ENCODE measurements at places on chromosomes 3 and 15. TPM values are rescaled to one million over a fixed set of nuclear protein-coding genes. Genes with fewer than 3 reads are reported as not detected.

PSTPIP1 gene
- 181 TPM for total RNA-seq

SMCO1 gene
- total RNA-seq: not detected

MESP2 gene
- not detected for total RNA-seq

AGBL1 gene
- not detected for total RNA-seq

BTLA gene
- 46.3 TPM for total RNA-seq

CAMKV gene
- total RNA-seq: not detected

PPP1R14D gene
- total RNA-seq: not detected
